ENCODE measurements at places on chromosomes 4 and X.
A peak's percentile ranks its signal among the peaks of the same experiment; 100 is the strongest.

- DNase-seq, result no peak
Observed at GRCh38 chrX:42825201-42825600, 47.2 kb upstream of the PPP1R2C start.

DNA sequence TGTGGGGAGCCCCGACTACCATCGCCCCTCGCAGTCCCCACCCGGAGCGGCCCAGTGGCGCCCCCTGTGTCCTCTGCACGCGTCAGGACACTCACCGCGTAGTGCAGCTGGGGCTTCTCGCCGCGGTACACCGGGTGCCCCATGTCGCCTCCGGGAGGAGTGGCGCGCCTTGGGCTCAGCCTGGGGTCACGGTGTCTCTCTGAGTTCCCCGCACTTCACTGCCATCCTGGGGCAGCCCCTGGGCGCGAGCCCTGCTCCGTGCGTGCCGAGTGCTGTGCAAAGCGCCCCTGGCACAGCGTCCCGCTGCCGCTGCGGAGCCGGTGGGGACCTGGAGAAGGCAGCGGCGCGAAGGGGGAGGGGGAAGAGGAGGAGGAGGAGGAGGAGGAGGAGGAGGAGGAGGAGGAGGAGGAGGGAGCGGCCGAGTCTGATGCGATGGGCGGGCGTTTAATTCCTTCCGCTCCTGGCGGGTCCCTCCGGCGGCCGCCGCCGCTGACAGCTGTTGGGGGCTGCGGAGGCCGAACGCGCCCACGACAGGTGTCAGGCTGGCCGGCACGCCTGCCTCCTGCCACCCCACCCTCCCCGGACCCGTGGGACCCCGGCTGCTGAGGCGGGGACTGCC lies 134.3 kb downstream of the AMELX start:
- DNase-seq, result no peak

GRCh38 chr4:186746581-186746980 lies 22.9 kb upstream of the FAT1 start:
- no peak for DNase-seq

DNA sequence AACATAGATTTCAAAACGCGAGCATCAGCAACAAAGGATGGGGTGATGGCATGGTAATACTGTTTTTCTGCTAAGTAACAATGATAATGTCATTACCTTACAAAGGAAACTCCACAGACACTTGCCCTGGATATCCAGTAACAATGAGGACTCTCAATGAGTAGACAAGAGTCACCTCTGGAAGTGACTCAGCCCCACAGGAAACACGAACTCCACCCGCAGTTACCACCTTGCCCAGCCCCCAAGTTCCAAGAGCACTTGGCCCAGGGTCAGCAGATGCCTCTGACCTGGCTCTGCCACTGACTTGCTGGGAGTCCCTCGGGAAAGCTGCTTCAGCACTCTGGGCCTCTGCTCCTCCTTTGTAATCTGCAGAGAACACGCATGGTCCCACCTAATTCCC lies 110.3 kb upstream of the MAP3K15 start:
- no peak for DNase-seq

GRCh38 chr4:186191200-186192065 lies at the start of gene CYP4V2:
Gene CYP4V2 (plus strand): TSS chr4:186191567. CDS start chr4:186191824, 257 bp downstream.
- peak; percentile 47 for DNase-seq
